Activated CD4-positive, alpha-beta T cell treated with anti-CD3 and anti-CD28 coated beads for 24 hours (primary cell): ENCODE measurements at places on chromosomes 7 and 10.

- no peak for DNase-seq
Observed at GRCh38 chr7:33039257-33039902, 23.2 kb downstream of the NT5C3A start.

GRCh38 chr7:103735377-103735776 lies 254.1 kb downstream of the RELN start:
- no peak for DNase-seq

DNA sequence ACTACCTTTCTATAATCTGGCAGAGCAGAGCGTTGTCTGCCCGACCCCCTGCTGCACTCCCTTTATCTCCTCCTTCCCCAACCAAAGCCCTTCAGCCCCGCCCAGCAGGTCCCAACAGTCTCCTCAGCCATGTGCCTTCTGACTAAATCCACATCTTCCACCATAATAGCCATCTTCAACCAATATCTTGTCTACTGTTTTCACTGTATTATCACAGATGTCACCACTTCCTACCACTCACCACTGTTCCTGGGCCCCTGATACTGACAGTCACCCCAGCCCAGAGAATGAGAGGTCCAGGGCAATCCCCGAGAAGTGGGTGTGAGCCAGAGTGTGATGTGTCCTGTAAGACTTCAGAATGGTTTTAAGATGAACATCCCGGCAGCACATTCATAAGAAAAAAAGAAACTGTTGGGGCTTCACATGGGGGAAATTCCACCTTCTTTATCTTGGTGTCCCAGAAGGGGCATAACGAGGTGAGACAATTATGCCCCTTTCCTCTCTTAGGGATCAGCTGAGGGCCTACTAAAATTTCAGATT lies 25.3 kb downstream of the CCDC6 start:
- DNase-seq: peak; percentile 58

GRCh38 chr7:50266635-50267386 lies 37.7 kb upstream of the IKZF1 start:
- peak; percentile 58 for DNase-seq

- no peak for DNase-seq
Observed at GRCh38 chr10:30433306-30433729, 666 bp upstream of the MAP3K8 start.

- no peak for DNase-seq
Observed at GRCh38 chr7:30027065-30027456, 559 bp upstream of the FKBP14 start.
